Activated CD4-positive, alpha-beta T cell treated with anti-CD3 and anti-CD28 coated beads for 1 hour (primary cell): ENCODE measurements at places on chromosomes 4 and X.

DNA sequence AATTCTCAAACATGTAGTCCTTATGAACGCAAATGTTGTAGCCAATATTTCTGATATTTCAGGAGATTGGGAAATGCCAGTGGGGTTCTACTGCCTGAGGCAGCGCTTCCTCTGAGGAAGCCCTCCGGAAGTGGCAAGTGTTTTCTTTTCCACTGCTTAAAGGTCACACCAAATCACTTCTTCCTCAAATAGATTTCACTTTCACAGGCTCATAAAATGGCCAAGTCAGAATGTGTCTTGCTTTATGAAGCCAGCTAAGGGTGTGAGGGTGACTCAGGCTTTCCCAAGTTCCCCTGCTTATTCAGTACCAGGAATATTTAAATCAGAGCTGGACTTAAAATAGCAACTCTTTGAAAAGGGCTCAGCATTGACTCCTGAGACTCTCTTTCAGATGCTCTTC is 514.2 kb upstream of the DIPK2B start:
- DNase-seq, result no peak

- DNase-seq, result no peak
Measured at GRCh38 chr4:60799214-60799613, 400.9 kb upstream of the ADGRL3 start.

- no peak for DNase-seq
Measured at GRCh38 chr4:33954759-33955158, 2289.6 kb downstream of the ARAP2 start.

DNA sequence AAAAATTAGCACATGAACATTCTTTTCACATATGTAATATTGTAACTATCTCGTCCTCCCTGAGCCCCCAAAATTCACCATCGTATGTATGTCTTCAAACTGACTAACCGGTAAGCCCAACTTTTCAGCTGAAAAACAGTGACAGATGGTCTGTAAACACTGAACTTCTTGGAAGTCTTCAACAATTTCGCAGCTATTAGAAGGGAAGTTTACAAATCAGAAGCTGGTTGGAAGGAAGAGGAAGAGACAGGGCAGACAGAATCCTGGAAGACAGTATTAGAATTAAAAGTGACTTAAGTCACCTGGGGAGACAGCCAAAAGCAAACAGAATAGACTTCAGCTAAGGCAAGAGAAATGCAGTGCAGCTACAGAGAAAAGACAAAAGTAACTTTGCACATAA is 858.4 kb downstream of the ADGRL3 start:
- DNase-seq, result no peak

GRCh38 chr4:10278071-10278470 is 161.5 kb upstream of the WDR1 start:
- DNase-seq, result no peak

DNA sequence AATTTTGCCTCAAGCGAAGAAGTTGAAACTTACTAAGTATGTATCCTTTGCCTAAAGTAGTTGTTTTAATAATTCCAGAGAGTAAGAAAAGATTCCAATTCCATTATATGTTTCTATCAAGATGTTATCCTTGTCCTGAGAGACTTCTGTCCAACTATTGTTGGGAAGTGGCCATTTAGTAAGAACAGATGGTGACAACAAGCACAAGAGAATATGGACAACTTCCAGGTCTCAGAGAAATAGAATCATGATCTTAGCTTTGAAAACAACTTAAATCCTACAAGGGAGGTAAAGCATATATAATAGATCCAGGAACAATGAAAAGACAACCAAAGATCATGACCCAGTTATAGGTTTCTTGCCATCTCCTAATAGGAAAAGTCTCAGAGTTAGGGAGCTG is 486.6 kb upstream of the PCDH10 start:
- DNase-seq, result no peak
